Heart left ventricle (tissue), 16 donors: ENCODE measurements at places on chromosomes 2 and 18. TPM values are rescaled to one million over a fixed set of nuclear protein-coding genes. Genes with fewer than 3 reads are reported as not detected.

Gene NAT8
- not detected for total RNA-seq

DNA sequence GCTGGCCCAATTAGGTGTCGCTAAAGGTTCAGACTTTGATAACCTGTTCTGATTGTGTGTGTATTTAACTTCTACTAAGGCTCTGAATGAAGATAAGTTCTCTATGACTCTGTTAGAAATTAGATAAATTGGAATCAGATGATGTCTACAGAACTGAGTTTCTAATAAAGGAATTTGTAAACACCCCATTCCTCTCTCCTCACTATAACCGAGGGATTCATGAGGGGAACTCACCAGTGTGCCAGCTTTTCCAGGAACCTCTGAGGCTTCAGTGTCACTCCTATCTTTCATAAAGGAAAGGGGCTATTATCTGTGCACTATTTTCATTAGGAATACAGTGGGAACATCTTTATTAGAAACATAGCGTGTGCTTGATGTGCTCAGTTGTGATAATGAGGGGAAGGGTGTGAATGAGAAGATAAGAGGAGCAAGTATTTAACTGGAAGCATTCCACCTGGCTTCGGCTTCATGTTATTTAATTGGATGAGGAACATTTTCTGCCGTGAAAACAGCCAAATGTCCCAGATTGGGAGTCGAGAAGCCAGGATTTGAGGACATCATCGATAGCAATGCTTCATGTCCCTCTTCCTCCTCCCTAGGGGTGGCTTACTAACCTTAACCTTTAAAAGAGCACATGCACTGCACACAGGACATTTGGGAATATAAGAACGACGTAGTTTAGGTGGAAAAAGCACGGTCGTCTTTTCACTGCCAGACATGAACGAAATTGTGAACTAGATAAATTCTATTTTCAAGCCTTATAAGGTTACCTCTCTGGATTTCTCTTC lies 84.8 kb upstream of the TCF4 start:
- H3K36me3 ChIP-seq: no peaks in the 10 kb centered on the region
- H3K4me1 ChIP-seq: no peaks in the 10 kb centered on the region
- H3K4me3 ChIP-seq: no peak overlapping the region

DNA sequence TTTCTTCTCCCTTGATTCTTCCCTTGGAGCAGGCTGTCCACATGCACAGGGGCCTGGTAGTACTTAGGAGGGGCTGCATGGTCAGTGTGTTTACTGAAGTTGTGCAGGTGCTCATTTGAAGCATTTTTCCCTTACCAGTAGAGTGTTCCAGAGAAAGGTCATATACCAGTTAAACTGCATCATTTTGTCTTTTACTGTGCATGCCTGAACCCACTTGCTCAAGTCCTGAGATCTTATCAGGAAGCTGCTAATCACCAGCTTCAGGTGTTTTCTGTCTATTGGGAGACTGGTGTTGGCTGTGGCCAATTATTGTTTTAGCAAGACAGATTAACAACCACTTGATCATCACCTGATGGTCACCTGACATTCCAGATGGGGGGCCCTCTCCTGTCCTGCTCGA lies 676.6 kb downstream of the DPP10 start:
- H3K36me3 ChIP-seq: no peaks in the 10 kb centered on the region
- no peak for DNase-seq
- no peak overlapping the region for H3K27ac ChIP-seq
- H3K4me3 ChIP-seq: no peak overlapping the region
- H3K4me1 ChIP-seq: no peaks in the 10 kb centered on the region
- H3K27me3 ChIP-seq: no peaks in the 10 kb centered on the region

- no peaks in the 10 kb centered on the region for H3K27me3 ChIP-seq
- H3K4me1 ChIP-seq: no peaks in the 10 kb centered on the region
- no peak overlapping the region for H3K27ac ChIP-seq
Measured at GRCh38 chr2:159982842-159983785, 79.3 kb downstream of the PLA2R1 start.

GRCh38 chr18:2889761-2890192 lies 43.0 kb downstream of the EMILIN2 start:
- H3K4me3 ChIP-seq: no peak overlapping the region
- no peak for DNase-seq
- H3K27me3 ChIP-seq: no peaks in the 10 kb centered on the region
- H3K36me3 ChIP-seq: peaks cover 34% of the 10 kb centered on the region
- no peak overlapping the region for H3K27ac ChIP-seq
- peaks cover 12% of the 10 kb centered on the region for H3K4me1 ChIP-seq

DNA sequence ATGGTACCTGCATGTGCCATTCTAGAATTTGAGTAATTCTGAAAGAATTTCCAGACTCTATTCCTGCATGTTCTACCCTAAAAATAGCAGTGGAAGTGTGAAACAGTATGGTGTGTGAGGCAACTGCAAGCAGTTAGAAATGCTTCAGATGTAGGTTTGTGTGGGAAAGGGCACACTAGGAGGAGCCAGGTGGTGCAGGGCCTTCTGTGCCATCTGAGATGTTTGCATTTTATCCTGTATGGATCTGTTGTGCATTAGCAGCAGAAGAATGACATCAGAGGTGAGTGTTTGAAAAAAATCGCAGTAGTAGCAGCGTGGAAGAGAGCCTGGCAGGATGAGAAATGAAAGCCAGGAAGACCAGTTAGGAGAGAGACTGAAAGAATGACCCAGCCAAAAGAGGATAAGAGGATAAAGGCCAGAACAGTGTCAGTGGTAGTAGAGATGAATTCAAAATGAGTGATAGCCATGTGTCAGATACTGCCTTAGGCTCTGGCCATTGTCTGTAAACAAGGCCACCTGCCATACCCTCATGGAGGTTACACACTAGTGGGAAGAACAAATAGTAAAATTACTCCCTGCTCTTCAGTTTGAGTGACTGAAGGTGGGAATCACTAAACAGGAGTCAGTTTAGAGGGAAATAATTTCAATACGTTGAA lies 142.2 kb downstream of the PKP4 start:
- peaks cover 28% of the 10 kb centered on the region for H3K4me1 ChIP-seq
- H3K27me3 ChIP-seq: no peaks in the 10 kb centered on the region
- peaks cover 2% of the 10 kb centered on the region for H3K36me3 ChIP-seq
- no peak overlapping the region for H3K27ac ChIP-seq

GRCh38 chr2:208937521-208937920 lies 486.3 kb upstream of the MAP2 start:
- no peak for DNase-seq
- no peak overlapping the region for H3K4me3 ChIP-seq
- no peak overlapping the region for H3K27ac ChIP-seq
- H3K4me1 ChIP-seq: no peaks in the 10 kb centered on the region

- no peak overlapping the region for H3K4me3 ChIP-seq
- DNase-seq: no peak
- no peaks in the 10 kb centered on the region for H3K36me3 ChIP-seq
- no peaks in the 10 kb centered on the region for H3K4me1 ChIP-seq
Measured at GRCh38 chr2:158690823-158691222, 104.3 kb upstream of the DAPL1 start.

DNA sequence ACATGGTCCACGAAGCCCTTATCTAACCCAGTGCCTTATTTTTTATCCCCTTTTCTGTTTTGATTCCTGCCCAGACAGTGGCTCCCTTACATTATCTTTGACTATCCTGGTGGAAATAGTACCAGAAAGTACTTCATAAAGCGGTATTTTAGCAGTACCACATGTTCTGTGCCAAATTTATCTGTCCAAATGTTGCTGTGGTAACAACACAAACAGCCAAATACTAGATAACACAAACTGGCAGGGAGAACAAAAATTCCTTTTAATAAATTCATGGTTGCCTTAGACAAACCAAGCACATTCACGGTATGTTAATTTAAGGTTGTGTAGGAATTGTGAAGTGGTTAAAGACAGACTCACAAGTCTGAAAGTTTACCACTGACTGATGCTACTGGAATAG lies 187.9 kb upstream of the LHCGR start:
- DNase-seq: no peak
- peaks cover 7% of the 10 kb centered on the region for H3K4me1 ChIP-seq
- H3K4me3 ChIP-seq: no peak overlapping the region
- H3K36me3 ChIP-seq: no peaks in the 10 kb centered on the region
